Activated CD8-positive, alpha-beta T cell treated with anti-CD3 and anti-CD28 coated beads for 36 hours (primary cell): ENCODE measurements at places on chromosomes 3 and 15. TPM values are rescaled to one million over a fixed set of nuclear protein-coding genes. Genes with fewer than 3 reads are reported as not detected.

DNA sequence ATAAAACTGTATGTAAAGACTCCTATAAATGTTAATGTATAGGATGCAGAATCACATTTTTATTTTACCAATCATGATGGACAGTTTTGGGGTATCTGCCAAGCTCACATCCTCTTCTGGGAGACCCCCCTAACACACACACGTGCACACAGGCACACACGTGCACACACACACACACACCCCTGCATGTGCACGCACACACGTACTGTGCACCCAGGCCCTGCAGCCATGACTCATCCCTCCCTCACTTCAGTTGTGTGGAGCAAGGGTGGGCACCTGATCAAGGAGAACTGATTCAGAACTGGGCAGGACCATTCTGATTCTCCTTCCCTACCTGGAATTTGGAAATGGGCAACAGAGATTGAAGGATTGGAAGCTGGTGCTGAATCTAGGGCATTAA is 16.0 kb upstream of the MINDY4B start:
- DNase-seq, result no peak

- no peak for DNase-seq
Observed at GRCh38 chr15:92243227-92243626, 150.5 kb upstream of the ST8SIA2 start.

DNA sequence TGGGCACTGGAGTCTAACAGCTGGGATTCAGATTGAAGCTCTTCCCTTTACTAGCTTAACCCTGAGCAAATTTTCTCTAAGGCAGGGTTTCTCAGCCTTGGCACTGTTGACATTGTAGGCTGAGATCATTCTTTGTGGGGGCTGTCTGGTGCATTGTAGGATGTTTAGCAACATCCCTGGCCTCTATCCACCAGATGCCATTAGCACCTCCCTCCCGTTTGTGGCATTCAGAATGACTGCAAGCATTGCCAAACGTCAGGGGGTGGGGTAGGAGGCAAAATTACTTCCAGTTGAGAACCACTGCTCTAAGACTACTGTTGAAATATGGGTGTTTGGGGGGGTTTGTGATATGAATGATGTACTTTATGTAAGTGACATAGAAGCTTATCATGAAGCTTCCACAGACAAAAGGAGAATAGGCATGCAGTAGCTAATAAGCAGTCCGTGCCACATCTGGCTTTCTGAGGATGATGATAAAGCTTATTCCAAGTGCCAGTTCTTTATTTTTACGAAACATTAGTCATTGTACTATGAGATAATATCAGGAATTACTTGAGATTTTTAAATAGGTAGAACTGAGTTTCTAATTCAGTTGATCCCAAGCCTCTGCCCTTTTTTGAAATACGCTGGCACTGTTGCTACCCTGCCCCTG is 39.3 kb downstream of the NKIRAS1 start:
- no peak for DNase-seq

DNA sequence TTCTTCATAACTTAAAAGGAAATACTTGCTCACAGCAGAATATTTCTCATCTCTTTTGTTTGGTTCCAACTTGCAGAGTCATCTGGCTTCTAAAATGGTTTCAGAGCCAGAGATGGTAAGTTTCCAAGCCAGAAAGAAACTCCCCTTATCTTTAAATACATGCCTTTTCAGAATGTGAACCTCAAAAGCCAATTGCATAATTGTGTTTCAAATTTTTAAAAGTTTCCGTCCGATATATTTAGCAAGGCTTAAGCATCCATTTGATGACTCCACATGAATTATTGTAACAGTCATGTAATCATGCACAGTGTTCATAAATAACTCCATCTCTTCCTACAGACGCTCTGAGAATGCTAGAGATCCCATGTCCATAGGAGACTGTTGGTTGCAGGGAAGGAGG is 40.6 kb upstream of the C3orf80 start:
- DNase-seq, result no peak

Gene GABRR3
- not detected for total RNA-seq
